ENCODE measurements at places on chromosomes 6 and 20.

DNA sequence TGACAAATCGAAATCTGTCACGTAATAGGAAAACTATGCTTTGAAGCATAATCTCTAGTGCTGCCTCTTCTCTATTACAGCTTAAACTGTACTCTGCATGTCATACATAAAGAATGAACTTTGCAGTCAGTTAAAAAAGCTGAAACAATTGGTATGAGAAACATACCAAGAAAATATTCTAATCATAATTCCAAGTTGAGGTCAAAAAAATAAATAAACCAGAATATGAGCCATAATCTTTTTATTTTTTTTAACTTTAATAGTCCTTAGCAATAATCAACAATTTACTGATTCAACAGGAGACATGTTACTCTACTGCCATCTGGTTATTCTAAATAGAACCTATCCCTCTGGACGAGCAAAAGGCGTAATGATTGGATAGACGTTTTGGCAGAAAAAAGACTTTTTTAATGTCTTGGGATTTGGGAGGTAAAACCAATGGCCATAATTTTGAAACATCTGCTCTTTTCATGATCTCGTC lies 224.4 kb upstream of the FLRT3 start:
- DNase-seq, result no peak

- DNase-seq, result no peak
Observed at GRCh38 chr6:136945711-136946121, 23.6 kb downstream of the SLC35D3 start.

GRCh38 chr20:46341074-46342009 lies 33.0 kb upstream of the CDH22 start:
- no peak for DNase-seq

DNA sequence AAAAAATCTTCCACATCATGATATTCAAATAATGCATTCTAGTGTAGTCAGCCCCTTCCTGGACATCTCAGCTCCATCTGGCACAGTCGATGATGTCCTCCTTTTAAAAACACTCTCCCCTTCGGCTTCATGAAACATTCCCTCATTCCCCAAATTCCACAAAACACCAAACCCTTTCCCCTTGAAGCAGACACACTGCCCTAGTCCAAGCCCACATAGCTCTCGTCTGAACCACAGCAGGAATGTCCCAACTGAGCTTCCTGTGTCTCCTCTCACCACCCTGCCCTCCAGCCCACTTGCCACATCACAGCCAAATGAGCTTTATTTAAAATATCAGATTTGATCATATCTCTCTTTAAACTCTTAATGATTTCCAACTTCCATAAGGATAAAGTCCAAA lies 106.4 kb upstream of the CARMIL1 start:
- no peak for DNase-seq

DNA sequence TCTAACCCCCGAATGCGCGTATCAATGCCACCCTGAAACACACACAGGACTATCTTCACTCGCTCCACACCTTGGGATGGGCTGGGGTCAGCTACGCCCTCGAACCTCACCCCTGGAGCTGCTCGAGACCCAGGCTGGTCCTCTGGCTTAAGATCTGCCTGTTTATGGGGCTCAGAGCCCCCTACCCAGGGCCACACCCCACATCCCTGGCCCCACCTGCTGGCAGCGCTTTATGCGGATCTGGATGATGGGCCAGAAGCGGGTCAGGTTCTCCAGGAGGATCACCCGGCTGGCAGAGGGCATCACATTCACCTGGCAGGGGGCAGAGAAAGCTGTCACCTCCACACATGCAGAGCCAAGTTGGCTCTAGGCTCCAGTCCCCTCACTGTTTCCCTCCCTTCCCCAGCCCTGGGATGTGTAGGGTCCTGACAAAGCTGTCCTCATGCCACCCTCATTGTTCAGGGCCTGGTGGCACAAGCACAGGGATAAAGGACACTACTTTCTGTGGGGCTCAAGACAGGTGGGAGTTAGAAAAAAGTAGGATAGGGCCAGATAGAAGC lies 8.2 kb downstream of the CUL7 start:
- DNase-seq, result no peak

DNA sequence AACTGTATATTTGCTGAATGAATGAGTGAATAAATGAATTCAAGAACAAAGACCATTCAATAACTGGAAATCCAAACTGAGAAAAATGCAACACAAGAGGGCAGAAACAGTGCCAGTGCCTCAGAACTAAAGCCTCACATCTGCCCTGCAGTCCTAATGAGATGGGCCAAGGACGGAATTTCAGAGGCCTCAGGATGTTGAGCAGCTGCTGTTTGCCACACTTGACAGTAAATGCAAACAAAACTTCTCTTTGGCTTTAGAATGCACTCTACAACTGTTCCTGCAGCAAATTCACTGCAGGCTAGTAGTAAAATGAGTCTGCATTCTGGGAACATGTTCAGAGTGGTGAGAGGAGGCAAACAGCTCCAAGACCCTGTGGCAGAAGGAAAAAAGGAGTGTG lies 177.6 kb upstream of the LRFN2 start:
- no peak for DNase-seq

DNA sequence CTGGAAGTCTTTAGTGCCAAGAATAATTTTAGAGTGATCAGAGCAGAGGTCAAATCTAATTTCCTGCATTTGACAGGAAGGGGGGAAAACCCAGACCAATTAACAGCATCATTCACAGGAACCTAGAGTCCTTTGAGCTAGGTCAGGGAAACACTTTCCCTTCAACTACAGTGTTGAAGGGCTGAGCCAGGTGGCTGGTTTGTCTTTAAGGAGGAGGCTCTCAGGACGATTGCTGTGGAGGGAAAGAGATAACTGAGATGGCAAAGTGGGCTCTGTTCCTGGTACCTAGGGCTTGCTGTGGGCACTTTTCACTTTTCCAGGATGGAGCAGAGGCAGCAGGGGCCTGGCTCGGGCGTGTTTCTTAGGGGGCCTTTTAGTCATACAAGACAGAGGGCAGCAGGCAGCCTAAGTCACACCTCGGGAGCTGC lies 111.9 kb downstream of the SCML4 start:
- no peak for DNase-seq

DNA sequence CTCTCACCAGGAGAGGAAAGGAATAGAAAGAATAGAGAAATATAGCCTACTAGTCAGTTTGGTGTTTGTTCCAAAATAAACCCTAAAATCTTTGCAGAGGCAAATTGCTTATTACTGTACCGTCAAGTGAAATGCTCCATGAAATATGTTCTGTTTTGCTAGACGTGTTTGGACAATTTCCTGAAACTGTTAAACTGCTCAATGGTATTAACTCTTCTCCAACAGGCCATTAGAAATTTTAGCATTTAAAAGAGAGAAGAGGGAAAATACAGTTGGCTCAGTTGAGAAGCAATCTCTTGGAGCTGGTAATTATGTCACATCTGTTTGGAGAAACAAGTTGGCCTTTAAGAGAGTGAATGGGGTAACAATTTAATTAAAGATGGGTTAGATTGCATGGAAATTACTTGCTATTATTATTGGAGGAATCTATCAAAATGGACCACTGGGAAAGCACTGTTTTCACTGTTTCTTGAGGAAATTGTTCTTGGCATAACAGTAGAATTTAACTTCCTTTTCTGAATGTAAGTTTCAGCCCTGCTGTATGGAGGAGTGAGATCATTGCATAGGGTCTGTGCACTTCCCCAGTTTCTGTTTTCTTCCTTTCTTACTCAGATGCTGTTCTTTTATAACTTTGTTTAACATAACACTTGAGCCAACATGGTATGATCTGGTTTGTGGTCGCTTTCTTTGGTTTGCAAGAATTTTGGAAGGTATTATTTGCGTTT lies 373.6 kb downstream of the PLCB1 start:
- no peak for DNase-seq

DNA sequence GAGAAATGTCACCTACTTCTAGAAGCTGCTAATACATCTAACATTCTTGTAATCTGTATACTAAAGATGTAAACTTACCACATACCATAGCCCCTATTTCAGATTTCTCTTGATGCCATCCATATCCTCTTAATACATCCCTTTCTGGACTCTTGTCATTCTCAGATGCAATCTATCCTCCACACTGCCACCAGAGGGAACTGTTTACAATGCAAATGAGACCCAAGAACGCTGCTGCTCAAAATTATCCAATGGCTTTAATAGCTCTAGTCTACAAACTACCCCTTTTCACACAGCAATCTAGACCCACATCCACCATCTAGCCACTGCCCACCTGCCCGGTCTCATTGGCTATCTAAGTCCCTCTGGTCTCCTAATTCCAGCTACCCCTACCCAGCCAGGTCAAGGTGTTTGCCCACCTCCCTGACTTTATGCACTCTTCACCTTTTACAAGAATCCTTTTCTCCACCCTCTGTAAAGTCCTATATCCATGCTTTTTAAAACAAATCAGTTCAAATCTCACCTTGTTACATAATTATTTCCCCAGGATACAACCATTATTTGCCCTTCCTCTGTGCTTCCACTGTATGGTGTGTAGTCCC lies 14.8 kb downstream of the FAXC start:
- DNase-seq, result no peak

DNA sequence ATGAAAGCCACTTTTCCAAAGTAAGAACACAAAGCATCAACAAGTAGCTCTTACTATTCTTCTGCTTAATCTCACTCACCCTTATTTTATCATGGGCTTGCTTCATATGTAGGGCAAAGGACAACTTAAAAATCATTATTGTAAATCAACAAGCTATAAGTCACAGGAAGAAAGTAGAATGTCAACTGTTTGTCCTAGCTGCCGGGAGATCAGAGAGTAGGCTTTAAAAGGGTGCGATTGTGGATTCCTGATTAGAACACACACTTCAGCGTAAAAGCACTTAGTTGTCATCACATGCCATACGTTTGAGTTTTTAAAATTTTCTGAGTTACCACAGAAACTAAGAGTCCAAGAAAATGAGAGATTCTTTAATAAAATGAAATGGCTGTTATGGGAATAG lies 44.4 kb upstream of the NHSL1 start:
- no peak for DNase-seq

DNA sequence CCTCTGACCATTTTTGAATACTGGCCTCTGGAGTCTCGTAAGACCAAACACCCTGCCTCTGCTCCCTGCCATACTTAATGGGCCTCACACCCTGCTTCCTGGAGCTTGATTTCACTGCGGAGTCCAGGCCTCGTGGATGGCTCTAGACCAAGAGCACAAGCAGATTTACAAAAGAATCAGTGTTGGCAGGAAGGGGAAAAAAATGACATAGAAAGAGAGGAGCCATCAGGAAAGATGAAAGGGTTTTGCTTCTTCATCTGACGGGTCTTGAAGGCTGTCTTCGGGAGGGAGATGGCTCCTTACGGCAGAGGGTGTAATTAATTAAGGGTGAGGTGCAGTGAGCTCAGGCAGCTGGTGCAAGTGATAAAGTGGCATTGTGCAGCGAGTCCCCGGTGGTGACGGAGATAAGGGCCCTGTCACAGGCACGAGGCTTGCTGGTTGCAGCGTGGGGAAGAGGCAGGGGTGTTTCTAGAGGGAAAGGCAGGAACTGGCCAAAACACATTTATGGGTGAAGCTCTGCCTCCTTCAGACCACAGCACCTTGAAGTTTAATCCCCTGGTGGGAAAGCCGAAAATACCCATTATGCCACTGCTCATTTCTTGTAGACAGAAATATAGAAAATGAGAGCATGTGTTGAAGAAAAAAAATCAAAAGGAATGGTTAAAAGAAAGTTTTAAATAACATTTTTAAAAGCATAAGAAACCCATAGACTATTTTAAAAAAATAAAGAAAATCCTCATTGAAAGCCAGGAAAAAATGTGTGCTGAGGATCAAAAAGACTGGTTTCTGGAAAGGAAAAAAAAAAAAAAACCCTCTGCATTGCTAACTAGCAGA lies 128.6 kb upstream of the LRFN2 start:
- no peak for DNase-seq

DNA sequence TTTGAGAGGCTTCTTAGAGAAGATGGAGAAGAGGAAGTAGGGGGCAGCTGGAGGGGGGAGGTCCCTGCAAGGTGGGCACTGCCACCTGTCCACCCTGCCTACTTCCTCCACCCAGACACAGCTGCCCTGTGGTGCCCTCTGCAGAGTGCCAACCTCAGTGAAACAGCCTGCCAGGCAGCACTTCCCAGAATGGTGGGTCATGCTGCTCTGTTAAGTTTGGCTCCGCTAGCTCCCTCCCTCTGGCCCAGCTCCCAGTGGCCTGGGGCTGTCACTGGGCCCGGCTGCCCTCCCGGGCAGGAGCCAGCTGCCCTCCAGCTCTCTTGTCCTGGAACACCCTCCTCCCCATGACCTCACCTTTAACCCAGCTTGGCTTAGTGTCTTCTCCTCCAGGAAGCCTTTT lies 5.1 kb upstream of the EPB41L1 start:
- no peak for DNase-seq

- no peak for DNase-seq
Observed at GRCh38 chr6:150720774-150721233, 121.1 kb downstream of the PLEKHG1 start.

DNA sequence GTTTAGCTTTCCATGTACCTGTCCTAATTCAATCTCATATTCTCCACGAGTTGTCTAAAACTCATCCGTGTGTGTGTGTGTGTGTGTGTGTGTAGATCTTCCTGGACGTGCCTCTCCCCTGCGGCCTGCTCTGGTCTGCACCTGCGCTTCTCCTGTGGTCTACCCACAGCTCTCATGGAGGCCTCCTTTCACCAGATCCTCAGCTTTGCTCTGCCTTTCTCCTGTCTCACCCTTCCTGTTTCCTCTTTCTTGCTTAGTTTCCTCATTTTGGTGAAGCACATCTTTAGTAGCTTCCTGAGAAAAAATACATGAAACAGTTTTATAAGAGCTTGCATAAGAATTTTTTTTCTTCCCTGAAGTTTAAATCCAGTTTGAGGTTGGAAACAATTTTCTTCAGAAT lies 18.1 kb downstream of the SLX4IP start:
- DNase-seq, result no peak

GRCh38 chr20:21714297-21715192 lies 9.1 kb downstream of the PAX1 start:
- no peak for DNase-seq

DNA sequence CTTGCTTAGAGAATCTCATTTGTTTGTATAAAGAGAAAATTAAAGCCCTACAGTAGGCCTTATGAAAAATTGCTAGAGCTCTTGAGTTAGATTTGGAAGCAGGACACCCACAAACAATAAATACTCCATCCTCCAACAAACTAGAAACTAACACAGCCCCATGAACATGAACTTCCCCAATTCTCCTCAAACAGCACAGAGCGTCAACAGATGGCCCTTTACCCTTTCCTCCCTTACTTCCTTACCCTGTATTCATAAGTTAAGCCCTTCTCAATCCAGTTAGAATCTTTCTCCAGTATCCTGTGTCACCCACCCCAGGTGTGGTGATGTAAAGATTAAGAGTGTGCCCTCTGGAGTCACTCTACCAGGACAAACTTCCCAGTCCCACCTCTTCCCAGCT lies 113.7 kb downstream of the UNC5CL start:
- DNase-seq, result no peak

DNA sequence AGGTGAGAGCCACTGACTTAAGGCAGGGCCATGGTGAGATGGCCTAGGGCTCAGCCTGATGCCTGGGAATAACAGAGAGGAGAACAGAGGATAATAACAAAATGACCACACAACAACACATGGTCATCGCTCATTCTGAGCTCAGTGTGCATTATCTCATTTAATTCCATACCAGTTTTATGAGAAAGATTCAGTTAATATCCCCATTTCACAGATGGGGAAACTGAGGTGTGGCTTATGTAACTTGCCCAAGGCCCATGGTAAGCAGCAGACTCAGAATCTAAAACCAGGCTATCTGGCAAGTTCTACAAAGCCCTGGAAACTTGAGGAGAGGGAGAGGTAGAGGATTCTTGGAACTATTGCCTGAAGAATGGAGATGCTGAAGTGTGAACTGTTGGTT lies 200.9 kb upstream of the PMEPA1 start:
- DNase-seq, result no peak

GRCh38 chr20:25148181-25148981 lies 47.1 kb upstream of the ENTPD6 start:
- peak; percentile 25 for DNase-seq
